Right forelimb (tissue), 1 donor: ENCODE measurements at places on chromosomes 16 and 17.

DNA sequence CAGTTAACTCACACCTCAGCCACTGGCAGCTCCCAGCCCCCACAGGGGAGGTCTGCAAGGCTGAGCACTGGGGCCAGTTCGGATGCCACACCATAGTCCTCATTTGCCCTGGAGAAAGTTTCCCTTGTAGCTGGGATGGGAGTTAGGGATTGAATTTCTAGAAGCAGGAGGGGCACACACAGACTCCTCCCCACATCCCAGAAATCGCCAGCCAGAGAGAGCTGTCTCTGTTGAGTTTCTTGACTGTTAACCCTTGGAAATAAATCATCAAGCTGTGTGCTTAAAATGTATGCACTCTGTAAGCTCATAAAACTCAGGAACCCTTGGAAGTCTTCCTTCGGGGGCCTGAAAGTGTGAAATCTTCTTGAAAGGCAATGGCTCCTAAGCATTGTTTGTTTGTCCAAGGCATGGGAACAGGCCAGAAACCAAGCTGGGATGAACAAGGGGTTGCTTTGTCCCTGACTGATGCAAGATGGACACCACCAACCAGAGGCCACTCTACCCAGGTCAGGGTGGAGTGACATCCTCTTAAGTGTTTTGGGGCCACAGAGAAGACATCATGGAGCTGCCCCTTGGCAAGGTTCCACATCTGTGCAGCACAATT lies 394 bp upstream of the PRM3 start:
- DNase-seq = no peak

DNA sequence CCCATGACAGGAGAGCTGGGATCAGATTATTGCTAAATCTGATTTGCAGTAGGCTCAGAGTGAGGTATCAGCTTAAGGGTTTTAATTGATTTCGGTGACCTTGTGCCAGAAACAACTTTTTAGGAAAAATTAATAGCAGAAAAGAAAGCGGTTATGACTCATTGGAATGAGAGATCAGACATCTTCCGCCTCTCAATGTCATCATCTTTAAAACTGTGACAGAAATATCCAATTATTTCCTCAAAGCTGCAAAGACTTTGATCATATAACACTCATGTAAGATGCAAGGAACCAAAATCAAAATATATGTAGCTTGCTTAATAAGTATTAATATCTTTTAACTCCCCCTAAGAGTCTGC lies 190.1 kb upstream of the FOXF1 start:
- DNase-seq = no peak

DNA sequence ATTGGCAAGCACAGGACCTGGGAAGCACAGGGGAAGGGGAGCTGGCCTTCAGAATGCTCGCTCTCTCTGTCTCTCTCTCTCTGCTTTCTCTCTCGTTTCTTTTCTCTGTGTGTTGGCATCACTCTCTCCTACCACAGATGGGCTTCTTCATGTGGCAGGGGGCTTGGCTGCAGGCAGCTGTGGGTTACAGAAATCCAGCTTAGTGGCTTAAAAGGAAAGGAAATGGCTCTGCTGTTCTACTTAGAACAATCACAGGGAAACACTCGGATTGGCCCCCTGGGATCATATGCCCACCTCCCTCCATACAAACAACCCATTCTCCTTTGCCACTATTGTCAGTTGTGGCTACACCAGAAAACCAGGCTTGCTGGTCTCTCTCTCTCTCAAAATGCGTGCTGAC lies 20.4 kb downstream of the TBX2 start:
- DNase-seq = no peak

GRCh38 chr16:1871974-1872635 lies at the start of gene MEIOB:
Gene MEIOB (minus strand): TSS chr16:1872164. CDS start chr16:1868175, 3,989 bp downstream.
- DNase-seq = peak; percentile 56

DNA sequence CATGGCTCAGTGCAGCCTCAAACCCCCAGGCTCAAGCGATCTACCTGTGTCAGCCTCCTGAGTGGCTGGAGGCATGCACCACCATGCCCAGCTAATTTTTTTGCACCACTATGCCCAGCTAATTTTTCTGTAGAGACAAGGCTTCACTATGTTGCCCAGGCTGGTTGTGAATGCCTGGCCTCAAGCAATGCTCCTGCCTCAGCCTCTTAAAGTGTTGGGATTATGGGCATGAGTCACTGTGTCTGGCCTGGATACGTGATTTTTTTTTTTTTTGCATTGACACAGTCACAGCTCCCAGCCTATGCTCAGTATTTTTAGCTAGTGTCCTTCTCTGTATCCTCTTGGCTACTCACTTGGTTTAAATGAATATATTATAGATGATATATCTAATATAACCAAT lies 377.0 kb upstream of the TNRC6C start:
- DNase-seq = no peak

- DNase-seq = no peak
These were observed 14.7 kb downstream of the BEAN1 start for GRCh38 chr16:66441586-66442375.

DNA sequence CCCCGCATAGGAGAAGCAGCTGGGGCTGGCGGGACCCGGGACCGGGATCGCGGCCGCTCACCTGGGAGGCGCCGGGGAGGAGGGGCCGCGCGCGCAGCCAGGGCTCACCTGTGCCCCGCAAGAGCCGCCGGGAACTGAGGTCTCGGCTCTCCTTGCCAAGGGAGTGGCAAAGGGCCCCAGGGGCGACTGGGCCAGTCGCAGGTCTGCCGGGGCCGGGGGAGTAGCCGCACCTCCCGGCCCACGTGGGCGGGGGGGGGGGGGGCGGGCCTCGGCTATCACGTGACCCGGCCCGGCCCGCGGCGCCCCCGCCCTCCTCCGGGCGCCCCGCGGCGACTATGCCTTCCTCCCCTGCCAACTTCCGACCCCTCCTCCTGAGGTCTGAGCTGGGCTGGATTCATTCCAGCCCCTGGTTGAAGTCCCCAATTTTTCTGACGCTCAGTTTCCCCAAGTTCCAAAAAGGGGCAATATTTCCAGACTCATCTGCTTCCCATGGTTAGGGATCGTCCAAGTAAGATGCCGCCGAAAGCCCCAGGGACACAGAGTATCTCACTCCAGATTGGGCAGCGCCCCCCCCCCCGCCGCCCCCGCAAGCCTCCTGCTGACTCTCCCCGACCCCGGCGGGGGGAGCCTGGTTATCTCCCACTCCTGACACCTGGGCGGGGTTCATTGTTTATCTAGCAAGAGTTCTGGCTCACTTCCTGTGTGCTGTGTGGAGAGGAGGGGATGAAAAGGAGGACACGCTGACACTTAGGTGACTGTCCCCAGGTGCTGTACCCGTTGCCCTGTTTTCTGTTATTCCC lies at the start of gene TMC6:
TSS of gene TMC6 (minus strand) at position 205 of the 800 bp plus-strand sequence. CDS start 1,923 bp downstream, outside the sequence.
- no peak for DNase-seq
